Fibroblast of lung (primary cell): ENCODE measurements at places on chromosomes 5 and 9. TPM values are rescaled to one million over a fixed set of nuclear protein-coding genes. Genes with fewer than 3 reads are reported as not detected.
A peak's percentile ranks its signal among the peaks of the same experiment; 100 is the strongest.

DNA sequence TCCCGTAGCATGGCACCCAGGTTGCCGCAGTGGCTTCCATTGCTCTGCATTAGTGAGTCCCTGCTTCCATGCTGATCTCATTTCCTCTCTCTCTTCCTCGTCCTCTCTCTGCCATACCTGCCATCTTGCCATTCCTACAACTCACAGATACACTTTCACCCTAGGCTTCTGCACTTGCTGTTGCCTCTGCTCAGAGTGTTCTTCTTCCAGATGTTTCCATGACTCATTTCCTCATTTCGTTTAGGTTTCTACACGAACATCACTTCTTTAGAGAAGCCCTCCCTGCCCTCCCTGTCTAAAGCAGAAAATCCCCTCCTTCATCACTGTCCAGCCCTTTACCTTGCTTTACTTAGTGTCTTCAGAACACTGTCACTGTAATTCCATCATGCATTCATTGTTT lies 115.2 kb upstream of the WWC1 start:
- H3K27ac ChIP-seq: no peak overlapping the region
- no peaks in the 10 kb centered on the region for H3K36me3 ChIP-seq
- DNase-seq: no peak
- H3K4me1 ChIP-seq: no peaks in the 10 kb centered on the region
- no peak overlapping the region for H3K4me3 ChIP-seq

DNA sequence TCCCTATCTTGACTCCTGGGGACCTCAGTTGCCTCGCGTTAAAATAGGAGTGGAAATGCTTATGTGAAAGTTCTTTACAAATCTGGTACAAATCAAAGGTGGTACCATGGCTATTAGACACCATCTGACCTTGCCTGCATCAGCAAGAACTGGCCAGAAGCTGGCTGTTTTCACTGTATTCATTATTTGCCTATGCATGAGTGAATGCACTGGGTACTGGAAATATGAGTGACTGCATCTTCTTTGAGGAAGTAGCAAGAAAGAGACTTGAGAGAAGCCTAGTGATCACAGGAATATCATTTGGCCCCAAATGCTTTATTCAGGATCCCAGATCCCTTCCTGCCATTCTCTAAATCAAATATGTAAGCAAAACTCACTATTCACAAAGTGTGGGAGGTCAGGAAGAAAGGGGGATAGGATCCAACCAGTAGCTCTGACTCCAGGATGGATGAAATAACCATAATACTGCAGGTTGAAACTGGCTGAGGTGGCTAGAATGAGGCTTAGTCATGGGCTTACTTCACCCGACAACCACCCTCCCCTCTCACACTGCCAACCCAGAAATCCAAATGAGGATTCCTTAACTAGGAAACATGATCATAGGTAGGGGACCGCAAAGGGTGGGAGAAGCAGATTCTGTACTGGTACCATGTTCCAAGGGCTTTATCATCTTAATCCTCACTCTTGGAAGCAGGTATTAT lies 56.7 kb downstream of the FAM114A2 start:
- no peak overlapping the region for H3K27ac ChIP-seq
- H3K36me3 ChIP-seq: no peaks in the 10 kb centered on the region
- no peaks in the 10 kb centered on the region for H3K4me1 ChIP-seq
- no peak for DNase-seq

DNA sequence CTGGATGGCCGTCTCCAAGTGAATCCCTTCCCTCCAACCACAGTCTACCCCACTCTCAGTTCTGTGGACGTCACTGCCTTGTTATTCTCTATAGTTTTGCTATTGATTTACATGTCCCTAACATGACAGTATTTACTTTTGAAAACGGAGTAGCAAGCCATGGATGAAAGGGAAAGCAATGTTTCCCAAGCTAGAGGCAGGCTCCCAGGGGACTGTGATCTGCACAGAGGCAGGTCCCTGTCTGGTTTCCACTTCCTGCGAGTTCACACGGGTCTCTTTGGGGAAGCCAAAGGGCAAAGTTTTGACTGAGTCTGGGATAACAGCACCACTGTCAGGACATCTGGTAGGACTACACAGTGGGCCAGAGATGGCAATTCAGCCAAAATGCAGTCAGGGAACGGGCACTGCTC lies 12.7 kb downstream of the C9orf153 start:
- H3K4me3 ChIP-seq: no peak overlapping the region
- peaks cover 3% of the 10 kb centered on the region for H3K4me1 ChIP-seq
- no peaks in the 10 kb centered on the region for H3K36me3 ChIP-seq
- no peaks in the 10 kb centered on the region for H3K27me3 ChIP-seq
- H3K27ac ChIP-seq: no peak overlapping the region
- no peak for DNase-seq

DNA sequence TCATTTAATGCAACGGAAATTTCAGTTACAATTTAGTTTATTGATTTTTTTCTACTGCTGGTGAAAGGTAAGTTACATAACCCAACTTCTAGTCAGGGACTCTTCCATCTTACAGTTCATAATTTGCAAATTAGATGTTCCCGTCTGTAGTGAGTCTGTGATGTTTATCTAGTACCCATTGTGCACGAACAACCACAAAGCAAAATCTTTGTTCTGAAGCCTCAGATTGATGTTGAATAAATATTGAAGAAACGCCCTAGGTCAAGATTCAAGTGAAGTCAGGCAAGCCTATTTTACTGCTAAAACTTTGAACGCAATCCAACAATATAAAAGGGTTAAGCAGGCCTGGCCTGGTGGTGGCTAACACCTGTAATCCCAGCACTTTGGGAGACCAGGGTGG lies 43.1 kb downstream of the BASP1 start:
- no peak overlapping the region for H3K4me3 ChIP-seq
- H3K4me1 ChIP-seq: peaks cover 6% of the 10 kb centered on the region
- H3K27ac ChIP-seq: no peak overlapping the region

DNA sequence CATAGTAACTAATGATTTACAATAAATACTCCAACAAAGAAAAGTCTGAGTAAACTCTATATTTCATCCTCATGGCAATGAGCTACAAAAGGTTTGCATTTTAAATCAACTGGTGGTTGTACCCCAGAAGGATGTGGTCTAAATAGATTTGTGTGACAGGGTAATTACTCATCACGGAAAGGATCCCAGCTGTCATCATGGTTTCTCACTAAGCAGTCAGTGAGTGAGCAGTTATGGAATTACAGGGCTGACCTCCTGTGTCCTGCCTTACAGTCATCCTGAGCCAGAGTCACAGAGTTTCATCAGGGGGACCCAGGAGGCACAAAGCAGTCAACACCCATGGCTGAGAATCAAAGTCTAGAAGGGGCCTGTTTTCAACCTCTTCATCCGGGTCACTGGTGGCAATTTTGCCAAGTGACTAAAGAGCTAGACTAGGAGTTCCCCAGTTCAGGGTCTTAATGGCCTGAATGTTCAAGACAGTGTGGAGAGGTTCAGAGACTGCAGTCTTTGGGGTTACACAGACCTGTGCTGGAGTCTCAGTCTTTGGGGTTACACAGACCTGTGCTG lies 210.7 kb upstream of the SLC24A2 start:
- DNase-seq: peak; percentile 93
- H3K27me3 ChIP-seq: no peaks in the 10 kb centered on the region
- H3K27ac ChIP-seq: no peak overlapping the region

- H3K4me1 ChIP-seq: no peaks in the 10 kb centered on the region
- no peaks in the 10 kb centered on the region for H3K36me3 ChIP-seq
- no peak overlapping the region for H3K4me3 ChIP-seq
- H3K27me3 ChIP-seq: no peaks in the 10 kb centered on the region
- no peak overlapping the region for H3K27ac ChIP-seq
- no peak for DNase-seq
Measured at GRCh38 chr5:134620634-134621033, 12.0 kb downstream of the SAR1B start.

Gene LHX3
- not detected in 2 replicates for total RNA-seq

DNA sequence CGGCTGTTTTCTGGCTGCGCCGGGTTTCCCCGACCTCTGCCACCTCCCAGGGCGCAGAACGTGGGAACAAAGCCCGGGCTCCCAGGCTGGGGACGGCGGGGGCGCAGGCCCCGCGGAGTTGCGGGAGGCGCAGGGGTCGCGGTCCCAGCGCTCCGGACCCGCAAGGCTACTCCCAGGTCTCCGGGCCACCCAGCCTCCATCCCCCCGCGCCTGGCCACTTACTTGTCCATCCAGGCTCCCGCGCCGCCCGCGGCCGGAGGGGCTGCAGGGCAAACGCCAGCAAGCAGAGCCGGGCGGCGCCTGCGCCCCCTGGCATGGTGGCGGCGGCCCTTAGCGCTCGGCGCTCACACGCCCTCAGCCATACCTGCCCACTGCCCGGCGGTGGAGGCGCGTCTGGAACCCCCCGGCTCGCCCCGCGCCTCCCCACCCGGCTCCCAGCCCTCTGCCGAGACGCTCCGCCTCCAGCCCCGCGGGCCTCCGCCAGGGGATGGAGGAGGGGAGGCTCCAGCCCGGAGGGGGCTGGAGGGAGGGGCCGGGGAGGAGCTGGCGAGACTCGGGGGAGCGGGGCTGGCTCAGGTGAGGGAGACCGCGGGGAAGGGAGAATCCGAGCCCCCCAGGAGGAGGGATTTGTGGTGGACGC lies at the start of gene ADAM19:
Gene ADAM19, minus strand, starts transcription at position 395 of the 640 bp plus-strand sequence. Its CDS starts 79 bp downstream, at position 316.
- peaks cover 3% of the 10 kb centered on the region for H3K36me3 ChIP-seq
- H3K4me3 ChIP-seq: peak within 1 kb of the TSS; percentile 71
- H3K27ac ChIP-seq: peak within 1 kb of the TSS; percentile 65
- H3K4me1 ChIP-seq: peaks cover 3% of the 10 kb centered on the region
- no peaks in the 10 kb centered on the region for H3K27me3 ChIP-seq

DNA sequence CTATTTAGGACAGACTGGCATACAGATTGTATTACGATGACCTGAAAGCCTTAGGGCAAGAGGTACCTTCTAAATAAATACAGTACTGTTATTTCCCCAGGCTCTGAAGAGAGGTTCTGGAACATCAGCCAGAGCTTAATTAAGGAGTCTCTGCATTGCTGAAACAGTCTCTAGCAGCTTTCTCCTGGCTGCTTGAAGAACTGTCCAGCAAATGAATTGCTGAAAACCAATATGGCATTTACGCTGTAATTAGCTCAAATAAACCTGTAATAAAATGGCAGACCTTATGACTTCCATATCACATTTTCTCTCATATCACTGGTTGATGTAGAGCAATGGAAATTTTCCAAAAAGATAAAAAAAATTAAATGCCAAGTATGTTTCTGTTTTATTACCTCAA lies 636.3 kb downstream of the GABRG2 start:
- H3K4me1 ChIP-seq: no peaks in the 10 kb centered on the region
- no peaks in the 10 kb centered on the region for H3K36me3 ChIP-seq
- no peaks in the 10 kb centered on the region for H3K27me3 ChIP-seq
- H3K4me3 ChIP-seq: no peak overlapping the region

Gene CATSPER3
- under 0.01 and 0.17 TPM in 2 replicates for total RNA-seq

GRCh38 chr5:76807296-76807695 lies 11.5 kb upstream of the F2RL1 start:
- H3K4me3 ChIP-seq: no peak overlapping the region
- DNase-seq: peak; percentile 76
- H3K27me3 ChIP-seq: no peaks in the 10 kb centered on the region
- no peaks in the 10 kb centered on the region for H3K36me3 ChIP-seq

Gene ZNF618
- 5.4 and 8.6 TPM in 2 replicates for total RNA-seq

Gene ECSCR
- not detected in 2 replicates for total RNA-seq

DNA sequence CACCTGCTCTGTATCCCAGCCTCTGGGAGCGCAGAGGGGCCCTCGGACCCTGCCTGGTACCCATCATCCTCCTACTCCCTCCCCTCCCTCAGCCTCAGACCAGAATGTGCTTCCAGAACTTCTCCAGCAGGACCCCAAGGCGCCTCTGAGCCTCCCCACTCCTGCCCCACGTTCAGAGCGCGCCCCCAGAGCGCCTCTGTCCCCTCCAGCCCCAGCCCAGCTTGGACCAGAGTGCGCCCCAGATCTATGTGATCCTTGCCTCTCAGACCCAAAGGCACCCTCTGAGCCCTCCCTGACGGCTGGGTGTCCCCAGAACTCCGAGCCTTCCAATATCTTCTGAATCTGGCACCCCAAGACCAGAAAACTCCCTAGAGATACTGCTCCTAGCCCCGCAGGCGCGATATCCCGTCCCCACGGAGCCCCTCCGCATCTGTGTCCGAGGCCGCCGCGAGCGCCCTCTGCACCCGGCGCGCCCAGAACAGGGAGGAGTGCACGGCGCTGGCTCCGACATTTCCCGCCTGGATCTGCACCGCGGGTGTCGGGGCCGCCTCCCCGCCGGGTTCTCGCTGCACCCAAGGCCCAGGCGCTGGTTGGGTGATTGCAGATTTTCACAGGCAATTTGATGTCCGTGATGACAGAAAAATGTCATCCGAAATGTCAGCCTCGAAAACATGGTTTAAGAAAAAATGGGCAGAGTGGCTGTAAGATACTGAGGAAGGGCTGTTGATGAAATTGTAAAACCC lies 522 bp downstream of the BHMT start:
- H3K27me3 ChIP-seq: peaks cover 22% of the 10 kb centered on the region
- H3K36me3 ChIP-seq: no peaks in the 10 kb centered on the region
- no peak overlapping the region for H3K27ac ChIP-seq
- DNase-seq: no peak

DNA sequence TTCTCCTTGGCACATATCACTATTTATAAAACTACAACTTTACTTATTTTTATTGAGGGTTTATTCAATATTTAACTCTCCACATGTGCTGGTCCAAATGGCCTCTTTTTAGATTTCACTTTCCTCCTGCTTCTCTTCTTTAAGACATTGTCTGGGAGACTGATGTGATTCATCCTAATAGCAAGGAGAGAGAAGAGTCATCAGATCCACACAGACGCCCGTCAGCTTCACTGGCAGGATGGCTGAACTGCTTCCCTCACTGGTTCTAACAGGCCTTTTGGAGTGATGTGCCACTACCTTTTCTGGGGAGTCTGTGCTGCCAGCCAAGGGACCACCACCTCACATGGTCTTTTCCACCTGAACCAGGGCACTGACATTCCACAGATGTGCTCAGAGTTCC lies 16.5 kb upstream of the ROR2 start:
- H3K27ac ChIP-seq: no peak overlapping the region
- no peak overlapping the region for H3K4me3 ChIP-seq
- no peaks in the 10 kb centered on the region for H3K27me3 ChIP-seq
- peak; percentile 18 for DNase-seq

DNA sequence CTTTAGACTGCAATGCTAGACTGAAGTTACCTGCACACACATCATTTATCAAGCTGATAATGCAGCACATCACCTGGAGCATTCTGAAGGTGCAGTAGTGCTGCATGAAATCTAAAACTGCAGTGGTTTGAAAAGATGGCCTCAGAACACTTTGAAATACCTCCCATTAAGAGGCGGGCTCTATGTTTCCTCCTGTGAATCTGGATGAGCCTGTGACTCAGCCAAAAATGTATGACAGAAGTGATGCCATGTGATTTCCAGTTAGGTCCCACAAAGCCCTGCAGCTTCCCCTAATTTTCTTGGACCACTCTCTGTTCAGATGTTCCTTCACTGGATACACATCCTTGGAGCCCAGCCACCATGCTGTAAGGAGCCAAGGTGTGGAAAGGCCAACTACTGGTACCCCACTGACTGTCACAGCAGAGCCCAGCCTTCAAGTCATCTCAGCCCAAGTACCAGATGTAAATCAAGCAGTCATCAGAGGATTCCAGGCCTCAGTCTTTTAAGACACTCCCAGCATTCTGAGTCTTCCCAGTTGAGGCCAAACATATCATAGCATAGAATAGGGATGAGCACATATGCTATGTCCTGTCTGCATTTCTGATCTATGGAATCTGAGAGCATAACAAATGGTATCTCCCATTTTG lies 27.2 kb upstream of the DEPDC1B start:
- no peak overlapping the region for H3K4me3 ChIP-seq
- no peaks in the 10 kb centered on the region for H3K36me3 ChIP-seq
- no peak overlapping the region for H3K27ac ChIP-seq
- DNase-seq: no peak

GRCh38 chr9:21549251-21549765 lies 67.2 kb upstream of the IFNE start:
- no peaks in the 10 kb centered on the region for H3K27me3 ChIP-seq
- H3K27ac ChIP-seq: peak overlapping the region; percentile 86
- DNase-seq: peak; percentile 99
- H3K4me1 ChIP-seq: peaks cover 10% of the 10 kb centered on the region
- H3K36me3 ChIP-seq: no peaks in the 10 kb centered on the region
